Activated naive CD4-positive, alpha-beta T cell treated with anti-CD3 and anti-CD28 coated beads for 36 hours (primary cell): ENCODE measurements at places on chromosomes 11 and 22. TPM values are rescaled to one million over a fixed set of nuclear protein-coding genes. Genes with fewer than 3 reads are reported as not detected.

Gene MS4A15
- not detected for total RNA-seq

DNA sequence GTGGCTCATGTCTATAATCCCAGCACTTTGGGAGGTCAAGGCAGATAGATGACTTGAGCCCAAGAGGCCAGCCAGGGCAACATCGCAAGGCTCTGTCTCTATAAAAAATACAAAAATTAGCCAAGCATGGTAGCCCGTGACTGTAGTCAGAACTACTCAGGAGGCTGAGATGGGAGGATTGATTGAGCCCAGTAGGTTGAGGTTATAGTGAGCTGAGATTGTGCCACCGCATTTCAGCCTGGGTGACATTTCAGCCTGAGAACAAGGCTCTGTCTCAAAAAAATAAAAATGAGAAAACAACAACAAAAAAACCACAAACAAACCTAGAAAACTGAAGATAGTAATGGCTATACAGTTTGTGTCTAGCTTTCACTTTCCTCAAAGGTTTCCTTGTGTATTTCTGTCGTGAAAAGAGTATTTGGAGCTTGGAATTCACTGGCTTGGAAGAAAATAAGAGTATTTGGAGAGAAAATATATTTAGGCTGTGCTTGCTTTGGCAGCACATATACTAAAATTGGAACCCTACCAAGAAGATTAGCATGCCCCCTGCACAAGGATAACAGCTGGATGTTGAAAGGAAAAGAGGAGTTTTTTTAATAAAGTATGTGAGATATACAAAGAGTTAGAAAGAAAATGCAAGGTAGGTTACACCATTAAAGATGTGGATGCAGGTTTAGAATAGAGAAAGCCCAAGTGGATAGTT, 3.9 kb upstream of the BIRC3 start:
- peak overlapping the region; percentile 50 for H3K4me3 ChIP-seq
- no peaks in the 10 kb centered on the region for H3K27me3 ChIP-seq
- H3K36me3 ChIP-seq = peaks cover 9% of the 10 kb centered on the region
- H3K4me1 ChIP-seq = peaks cover 47% of the 10 kb centered on the region

- H3K4me3 ChIP-seq = no peak overlapping the region
- no peak for DNase-seq
- no peaks in the 10 kb centered on the region for H3K27me3 ChIP-seq
- H3K4me1 ChIP-seq = no peaks in the 10 kb centered on the region
Observed at GRCh38 chr11:69073469-69073868, 24.7 kb downstream of the TPCN2 start.

Gene RAG2
- total RNA-seq = not detected

Gene XRRA1
- total RNA-seq = 5.0 TPM

DNA sequence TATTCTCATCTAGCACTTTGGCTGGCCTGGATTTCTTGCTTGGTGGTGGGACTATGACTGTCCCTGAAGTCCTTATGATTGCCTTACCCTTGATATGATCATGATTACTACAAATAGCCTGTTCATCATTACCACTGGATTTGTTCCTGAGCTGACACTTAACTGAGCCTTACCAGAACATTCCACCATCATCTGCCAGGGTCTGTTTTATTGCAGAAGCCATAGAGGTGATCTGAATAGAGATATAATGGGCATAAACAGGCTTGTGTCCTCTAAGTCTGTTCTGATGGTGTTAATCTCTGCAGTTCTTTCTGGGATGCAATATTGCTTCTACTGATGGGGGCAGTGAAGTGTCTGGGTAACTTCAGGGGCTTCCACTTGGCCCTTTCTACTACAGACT, 12.4 kb upstream of the ALG8 start:
- no peak overlapping the region for H3K4me3 ChIP-seq
- no peaks in the 10 kb centered on the region for H3K27me3 ChIP-seq
- H3K36me3 ChIP-seq = no peaks in the 10 kb centered on the region
- no peaks in the 10 kb centered on the region for H3K4me1 ChIP-seq
- no peak for DNase-seq
- no peak overlapping the region for H3K27ac ChIP-seq

GRCh38 chr11:62125881-62126280, 2.1 kb downstream of the INCENP start:
- no peaks in the 10 kb centered on the region for H3K27me3 ChIP-seq
- no peak overlapping the region for H3K27ac ChIP-seq
- H3K4me3 ChIP-seq = peak overlapping the region; percentile 82

GRCh38 chr11:45162916-45163879, 16.8 kb downstream of the PRDM11 start:
- no peak overlapping the region for H3K27ac ChIP-seq
- H3K36me3 ChIP-seq = peaks cover 2% of the 10 kb centered on the region
- no peak overlapping the region for H3K4me3 ChIP-seq
- peaks cover 7% of the 10 kb centered on the region for H3K4me1 ChIP-seq

DNA sequence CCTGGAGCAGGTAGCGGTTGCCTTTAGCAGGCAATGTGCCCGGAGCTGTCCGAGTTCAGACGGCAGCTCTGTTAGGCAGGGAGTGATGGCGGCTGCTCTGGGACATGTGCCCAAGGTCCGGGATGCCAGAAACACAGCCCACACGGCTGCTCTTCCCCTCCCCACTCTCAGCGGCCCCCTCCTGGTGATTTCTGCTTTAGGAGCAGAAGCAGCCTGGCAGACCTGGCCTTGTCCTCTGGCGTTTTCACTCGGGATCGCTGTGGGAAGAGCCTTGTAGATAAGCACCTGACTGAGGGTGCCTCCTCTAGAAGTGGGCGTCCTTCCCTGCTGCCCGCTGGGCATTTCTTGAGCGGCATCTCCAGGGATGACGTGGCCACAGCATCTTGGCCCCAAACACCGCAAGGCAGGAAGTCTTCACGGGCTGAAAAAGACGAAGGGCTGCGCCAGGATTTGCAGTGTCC, 392.2 kb downstream of the TBC1D22A start:
- H3K36me3 ChIP-seq = peaks cover 4% of the 10 kb centered on the region
- H3K27me3 ChIP-seq = no peaks in the 10 kb centered on the region
- DNase-seq = no peak
- no peak overlapping the region for H3K27ac ChIP-seq
- H3K4me1 ChIP-seq = no peaks in the 10 kb centered on the region

Gene MMP11
- total RNA-seq = 0.47 TPM

Gene MRGPRX3
- total RNA-seq = not detected

GRCh38 chr11:71505001-71505400, 22.1 kb upstream of the KRTAP5-7 start:
- peaks cover 54% of the 10 kb centered on the region for H3K36me3 ChIP-seq
- H3K4me1 ChIP-seq = no peaks in the 10 kb centered on the region
- H3K27me3 ChIP-seq = no peaks in the 10 kb centered on the region
- DNase-seq = no peak

Gene SLC15A3
- 5.6 TPM for total RNA-seq

Gene C11orf91
- total RNA-seq = not detected

DNA sequence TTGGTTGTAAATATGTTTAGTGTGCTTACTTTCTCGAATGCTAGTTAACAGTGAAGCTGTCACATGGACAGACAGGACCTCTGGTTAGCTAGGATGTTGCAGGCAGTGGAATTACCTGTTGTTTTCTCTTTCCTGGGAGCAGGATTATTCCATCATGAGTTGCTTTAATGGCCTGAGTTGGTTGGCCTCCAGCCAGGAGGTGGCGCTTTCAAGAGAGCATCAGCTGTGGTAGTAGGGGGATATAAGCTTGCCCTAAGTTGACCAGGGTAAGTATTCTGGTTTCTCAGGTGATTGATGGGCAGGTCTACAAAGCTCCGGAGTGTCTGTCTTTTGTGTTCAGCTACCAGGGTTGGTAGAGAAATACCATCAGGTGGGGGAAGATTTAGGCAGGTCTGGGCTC, 43.5 kb downstream of the NELL1 start:
- DNase-seq = no peak
- no peak overlapping the region for H3K27ac ChIP-seq
- H3K4me1 ChIP-seq = no peaks in the 10 kb centered on the region
- H3K4me3 ChIP-seq = no peak overlapping the region
- no peaks in the 10 kb centered on the region for H3K36me3 ChIP-seq

DNA sequence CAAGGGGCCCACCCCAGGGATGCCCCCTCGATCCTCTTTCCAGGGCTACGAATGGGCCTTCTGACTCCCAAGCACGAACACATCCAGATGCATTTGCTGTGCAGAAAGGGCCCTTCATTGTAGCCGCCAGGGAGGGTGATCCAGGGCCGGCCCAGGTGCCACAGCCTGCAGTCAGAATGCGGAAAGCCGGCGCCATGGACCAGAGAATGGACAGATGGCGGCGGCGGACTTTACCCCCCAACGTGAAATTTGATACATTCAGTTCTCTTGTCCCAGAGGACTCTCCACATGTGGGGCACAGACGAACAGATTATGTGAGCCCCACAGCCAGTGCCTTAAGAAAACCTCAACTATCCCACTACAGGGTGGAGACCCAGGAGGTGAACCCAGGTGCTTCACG, 87.2 kb downstream of the KIAA1671 start:
- no peak overlapping the region for H3K4me3 ChIP-seq
- no peaks in the 10 kb centered on the region for H3K27me3 ChIP-seq
- DNase-seq = no peak
- H3K27ac ChIP-seq = no peak overlapping the region
- H3K36me3 ChIP-seq = no peaks in the 10 kb centered on the region
- H3K4me1 ChIP-seq = no peaks in the 10 kb centered on the region

GRCh38 chr11:110805756-110806155, 93.5 kb upstream of the ARHGAP20 start:
- no peak overlapping the region for H3K4me3 ChIP-seq
- peaks cover 4% of the 10 kb centered on the region for H3K27me3 ChIP-seq
- H3K27ac ChIP-seq = no peak overlapping the region
- DNase-seq = no peak
